NCI-H1694 (cell line): ENCODE measurements at places on chromosomes 2 and 18.
A peak's percentile ranks its signal among the peaks of the same experiment; 100 is the strongest.

GRCh38 chr18:22728481-22729105, 204.5 kb upstream of the RBBP8 start:
- no peak for DNase-seq

- peak; percentile 74 for DNase-seq
These were observed 55.7 kb downstream of the CD8B2 start for GRCh38 chr2:106542746-106543359.

GRCh38 chr2:100894105-100894795, 74.3 kb downstream of the NPAS2 start:
- no peak for DNase-seq

DNA sequence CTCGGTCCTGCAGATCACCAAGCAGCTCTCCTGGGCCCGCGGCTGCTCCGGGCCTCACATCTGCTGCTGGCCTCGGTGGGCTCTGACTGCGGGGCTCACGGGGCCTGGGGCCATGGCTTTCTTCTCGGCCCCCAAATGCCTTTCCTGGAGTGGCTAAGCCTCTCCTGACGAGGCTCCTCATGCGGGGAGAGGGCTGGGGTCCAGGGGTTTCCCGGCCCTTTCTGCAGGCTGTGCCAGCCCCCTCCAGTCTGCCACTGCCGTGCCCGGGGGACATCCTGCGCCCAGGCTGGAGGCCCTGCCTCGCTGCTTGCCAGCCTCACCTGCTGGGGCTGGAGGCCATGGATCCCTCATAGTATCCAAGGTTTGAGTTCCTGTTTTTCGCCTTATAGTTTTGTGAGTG, 23.8 kb downstream of the PRELID3A start:
- DNase-seq: no peak

DNA sequence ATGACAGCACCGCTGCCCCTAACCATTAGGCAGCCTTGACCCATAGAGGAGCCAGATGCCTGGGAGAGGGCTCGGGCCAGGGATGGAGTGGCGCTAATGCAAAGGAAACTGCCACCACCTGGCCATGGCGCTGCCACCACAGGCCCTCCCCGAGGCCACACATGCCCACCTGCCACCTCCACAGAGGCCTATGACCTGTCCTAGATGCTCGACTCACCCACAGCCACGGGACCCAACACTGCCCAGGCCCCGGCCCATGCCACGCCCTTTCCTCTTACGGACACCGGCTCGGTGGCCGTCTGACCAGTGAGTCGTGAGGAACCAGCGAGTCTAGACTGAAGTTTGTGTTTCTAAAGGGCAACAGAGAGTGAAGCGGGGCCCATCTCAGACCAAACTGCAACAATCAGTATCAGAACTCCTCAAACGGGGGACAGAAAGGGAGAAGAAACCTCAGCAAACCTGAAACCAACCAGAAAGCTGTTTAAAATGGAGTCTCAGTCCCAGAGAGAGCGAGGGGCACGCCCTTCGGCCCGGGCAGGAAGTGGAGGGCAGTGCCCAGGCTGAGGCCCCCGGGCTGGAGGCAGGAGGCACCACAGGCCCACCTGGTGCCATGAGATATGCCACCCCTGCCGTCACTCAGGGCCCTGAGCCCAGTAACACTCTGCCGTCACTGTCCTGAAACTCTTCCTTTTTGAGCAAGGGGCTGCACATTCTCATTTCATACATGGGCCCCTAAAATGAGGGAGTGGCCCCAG, 711 bp downstream of the GPR17 start:
- DNase-seq: no peak

GRCh38 chr2:1283871-1284270, 129.4 kb upstream of the TPO start:
- no peak for DNase-seq

DNA sequence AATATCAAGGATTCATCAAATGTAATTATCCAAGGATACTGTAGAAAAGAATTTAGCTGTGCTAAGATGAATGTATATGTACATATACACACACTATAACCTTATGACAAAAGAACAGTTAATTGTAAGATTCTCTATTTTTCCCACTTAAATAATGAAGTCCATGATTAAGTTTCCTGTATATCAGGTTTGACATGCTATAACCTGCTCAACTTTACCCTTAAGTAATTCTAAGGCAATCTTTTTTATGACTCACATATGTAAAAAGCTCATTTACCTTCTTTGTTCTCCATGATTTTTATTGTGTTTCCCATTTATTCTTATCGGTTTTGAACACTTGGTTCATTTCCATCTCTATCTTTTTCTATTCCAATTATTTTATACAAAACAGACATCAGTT, 1213.1 kb upstream of the SLC39A10 start:
- DNase-seq: no peak

DNA sequence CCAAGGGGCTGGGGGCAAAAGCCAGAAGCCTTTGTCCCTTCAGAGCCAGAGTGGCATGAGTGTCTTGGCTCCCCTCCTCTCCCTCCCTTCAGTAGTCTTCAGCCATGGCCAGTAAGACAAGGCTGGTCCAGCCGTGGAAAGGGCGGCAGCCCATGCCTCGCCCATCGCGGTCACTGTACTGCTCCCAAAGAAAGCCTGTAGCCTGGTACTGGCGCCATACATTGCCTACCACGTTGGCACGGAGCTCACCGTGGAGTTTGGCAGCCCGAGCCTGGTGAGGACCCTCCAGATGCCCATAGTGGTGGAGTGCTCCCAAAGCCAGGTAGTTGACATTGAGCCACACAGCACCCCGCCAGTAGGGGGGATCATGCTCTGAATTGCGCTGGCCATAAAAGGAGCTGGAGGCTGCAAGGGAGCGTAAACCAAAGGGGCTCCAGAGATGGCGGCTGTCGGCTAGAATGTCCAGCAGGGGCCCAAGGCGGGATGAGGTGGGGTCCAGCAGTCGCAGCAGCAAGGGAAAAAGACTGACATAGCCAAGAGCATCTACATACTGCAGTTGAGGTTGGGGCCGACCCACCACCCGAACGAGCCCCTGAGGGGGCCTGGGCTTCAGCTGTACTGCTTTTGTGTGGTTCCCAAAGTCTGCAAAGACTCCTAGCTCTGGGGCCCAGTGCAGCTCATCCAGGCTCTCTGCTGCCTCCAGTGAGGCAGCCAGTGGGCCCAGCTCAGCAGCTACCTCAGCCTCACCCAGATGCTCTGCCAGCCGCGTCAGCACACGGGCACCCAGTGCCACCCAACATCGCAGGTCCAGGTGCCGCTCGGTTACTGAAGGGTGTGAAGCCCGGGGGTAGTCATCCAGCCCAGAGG, 3.2 kb downstream of the WBP1 start:
- DNase-seq: no peak

- DNase-seq: no peak
These were observed 864 bp downstream of the KLHL29 start for GRCh38 chr2:23385748-23386338.

- DNase-seq: peak; percentile 42
These were observed 175.5 kb downstream of the SETBP1 start for GRCh38 chr18:44856157-44856556.

- peak; percentile 17 for DNase-seq
These were observed 533.5 kb upstream of the NRP2 start for GRCh38 chr2:205148755-205149154.

DNA sequence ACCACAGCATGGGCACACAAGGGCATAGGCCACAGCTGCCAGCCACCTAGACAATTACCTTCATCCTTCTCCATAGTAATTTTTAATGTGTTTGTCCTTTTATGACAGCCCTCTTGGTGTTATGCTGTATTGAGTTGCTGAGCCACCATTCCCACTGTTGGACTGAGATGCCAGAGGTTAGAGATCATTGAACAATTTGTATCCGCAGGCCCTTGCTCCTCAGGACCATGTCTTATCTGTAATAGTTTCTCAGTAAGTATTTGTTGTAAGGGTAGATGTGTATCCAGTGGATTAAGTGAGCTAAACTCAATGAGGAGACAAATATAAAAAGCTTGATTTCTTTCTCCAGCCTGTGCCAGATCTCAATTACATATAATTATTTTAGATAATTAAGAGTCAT, 832.8 kb upstream of the ID2 start:
- DNase-seq: no peak

GRCh38 chr2:118627156-118627555, 220.3 kb downstream of the EN1 start:
- DNase-seq: no peak

GRCh38 chr18:22503803-22504202, 86.1 kb upstream of the CTAGE1 start:
- DNase-seq: no peak

DNA sequence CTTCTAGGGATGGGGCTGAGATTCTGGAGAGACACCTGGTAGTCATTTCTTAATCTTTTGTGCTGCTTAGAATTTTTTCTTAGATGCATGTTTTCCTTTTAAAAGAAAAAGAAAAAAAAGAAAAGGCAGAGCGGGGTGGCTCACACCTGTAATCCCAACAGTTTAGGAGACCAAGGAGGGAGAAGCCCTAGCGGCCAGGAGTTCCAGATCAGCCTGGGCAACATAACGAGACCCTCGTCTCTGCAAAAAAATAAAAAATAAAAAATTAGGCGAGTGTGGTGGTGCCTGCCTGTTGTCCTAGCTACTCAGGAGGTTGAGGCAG, 46.0 kb upstream of the ATP6V1B1 start:
- no peak for DNase-seq

DNA sequence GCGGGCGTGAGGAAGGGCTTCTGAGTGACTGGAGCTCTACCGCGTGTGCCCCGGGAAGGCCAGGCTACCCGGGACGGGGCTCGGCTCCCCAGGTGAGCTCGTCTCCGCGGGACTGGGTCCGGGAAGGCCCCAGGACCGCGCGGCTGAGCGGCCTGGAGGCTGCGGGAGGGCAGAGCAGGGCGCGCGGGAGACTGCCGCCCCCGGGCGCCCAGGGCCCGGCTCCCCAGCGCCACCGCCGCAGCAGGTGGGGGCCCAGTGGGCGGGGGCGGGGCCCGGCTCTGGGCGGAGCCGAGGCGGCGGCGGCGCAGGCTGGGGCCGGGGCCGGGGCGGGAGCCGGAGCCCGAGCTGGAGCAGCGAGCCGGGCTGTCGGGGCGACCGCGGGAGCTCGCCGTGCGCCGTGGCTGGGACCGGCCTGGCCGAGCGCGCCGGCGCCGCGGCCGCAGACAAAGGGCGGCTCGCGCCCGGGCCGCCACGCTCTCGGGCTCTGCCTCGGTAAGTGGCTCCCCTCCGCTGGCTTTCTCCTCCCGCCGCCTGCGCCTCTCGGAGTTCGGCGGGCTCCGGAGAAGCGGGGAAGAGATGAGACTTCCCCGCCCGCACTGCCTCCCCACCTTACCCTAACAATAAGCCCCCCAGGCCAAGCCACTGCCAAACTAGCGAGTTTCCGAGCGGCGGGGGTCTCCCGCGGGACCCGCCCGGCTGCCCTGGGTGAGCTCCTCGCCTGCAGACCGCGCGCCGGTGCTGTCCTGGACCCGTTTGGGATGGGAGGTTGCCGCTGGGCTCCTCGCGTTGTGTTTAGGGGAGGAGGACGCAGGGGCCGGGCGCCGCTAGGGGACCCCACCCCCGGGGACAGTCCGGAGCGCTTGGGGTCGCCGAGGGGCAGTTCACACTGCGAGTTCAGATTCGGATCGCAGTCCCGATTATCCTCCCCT, at the start of gene MAPK4:
MAPK4 (plus strand) TSS at position 336 of the 929 bp plus-strand sequence. CDS start 103,872 bp downstream, outside the sequence.
- no peak for DNase-seq

DNA sequence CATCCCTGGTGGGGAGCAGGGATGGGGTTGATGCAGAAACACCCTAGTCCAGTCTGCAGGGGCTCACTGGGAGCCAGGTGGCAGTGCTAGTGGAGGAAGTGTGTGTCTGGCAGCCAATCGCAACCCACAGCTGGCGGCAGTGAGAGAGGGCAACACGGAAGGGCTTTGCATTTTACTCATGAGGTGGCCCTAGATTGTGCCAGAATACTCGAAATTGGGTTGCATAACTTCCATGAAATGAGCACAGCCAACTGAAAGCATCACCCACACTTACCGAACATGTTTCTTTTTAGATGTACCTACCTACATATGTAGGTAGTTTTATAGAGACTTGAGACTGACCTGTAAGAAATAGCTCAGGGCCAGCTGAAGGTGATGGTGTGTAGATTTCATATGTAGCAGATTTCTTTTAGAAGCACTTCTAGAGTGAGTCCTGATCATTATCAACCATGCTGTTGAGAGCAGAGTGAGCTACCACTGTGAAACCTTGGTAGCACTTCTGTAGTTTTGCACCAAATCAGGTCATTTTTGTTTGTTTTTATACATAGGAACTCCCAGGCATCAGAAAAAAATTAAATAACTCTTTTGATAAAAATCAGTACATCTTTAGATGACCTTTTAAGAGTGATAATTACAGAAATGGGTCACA, 13.0 kb downstream of the IL18R1 start:
- no peak for DNase-seq

DNA sequence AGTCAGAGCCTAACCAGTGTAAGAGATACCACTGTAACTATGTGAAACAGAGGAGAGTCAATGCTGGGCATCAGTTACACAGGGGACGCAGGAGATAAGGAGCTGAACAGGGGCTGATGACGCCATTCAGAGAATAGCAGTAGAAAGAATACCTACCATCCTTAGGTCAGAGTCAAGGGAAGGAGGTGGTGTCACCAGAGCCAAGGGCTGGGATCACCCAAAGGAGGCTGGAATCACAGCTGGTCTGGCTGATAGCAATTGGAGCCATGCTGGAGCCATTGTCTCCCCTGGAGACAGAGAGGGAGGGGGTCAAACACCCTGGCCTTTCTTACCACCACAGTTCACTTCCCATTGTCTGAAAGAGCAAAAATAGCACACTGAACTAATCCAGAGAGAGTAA, 37.3 kb upstream of the C18orf32 start:
- no peak for DNase-seq

GRCh38 chr2:85827879-85828569, 60.8 kb downstream of the ST3GAL5 start:
- no peak for DNase-seq

DNA sequence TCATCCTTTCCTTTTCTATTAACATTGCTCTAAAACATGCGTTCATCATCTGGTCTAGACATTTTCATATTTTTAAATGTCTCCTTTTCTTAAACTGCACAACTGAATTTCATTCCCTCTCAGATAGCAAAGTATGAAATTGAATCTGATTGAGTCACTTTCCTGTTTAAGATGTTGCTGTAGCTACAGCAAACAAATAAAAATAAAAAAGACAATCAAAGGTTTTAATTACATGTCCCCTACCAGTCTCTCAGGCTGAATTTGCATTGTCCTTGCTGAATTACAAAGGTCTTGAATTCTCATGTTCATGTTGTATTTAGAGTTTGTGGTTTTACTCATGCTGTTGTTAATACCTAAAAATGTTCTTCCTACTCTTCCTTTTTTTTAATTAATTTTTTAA, 537.9 kb upstream of the LRATD1 start:
- DNase-seq: no peak

GRCh38 chr18:24083550-24083949, 55.3 kb upstream of the CABYR start:
- no peak for DNase-seq

DNA sequence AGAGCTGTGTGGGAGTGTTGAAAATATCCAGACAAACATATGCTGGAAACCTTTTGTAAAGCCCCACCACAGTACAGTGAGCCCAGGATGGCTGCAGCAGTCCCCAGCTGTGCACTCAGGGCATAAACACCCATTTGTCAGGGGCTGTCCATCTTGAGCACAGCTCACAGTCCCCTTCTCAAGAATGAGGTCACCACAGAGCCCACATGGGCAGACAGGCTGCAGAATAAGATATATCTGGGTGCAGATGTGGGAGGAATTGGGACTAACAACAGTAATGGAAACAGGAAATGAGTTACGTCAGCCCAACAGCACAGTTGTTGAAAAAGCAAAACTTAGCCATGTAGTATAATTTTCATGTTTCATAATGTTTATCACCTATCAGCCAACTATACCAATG, 219.6 kb downstream of the ETAA1 start:
- no peak for DNase-seq
